ENCODE measurements at places on chromosomes 7 and 10.
A peak's percentile ranks its signal among the peaks of the same experiment; 100 is the strongest.

DNA sequence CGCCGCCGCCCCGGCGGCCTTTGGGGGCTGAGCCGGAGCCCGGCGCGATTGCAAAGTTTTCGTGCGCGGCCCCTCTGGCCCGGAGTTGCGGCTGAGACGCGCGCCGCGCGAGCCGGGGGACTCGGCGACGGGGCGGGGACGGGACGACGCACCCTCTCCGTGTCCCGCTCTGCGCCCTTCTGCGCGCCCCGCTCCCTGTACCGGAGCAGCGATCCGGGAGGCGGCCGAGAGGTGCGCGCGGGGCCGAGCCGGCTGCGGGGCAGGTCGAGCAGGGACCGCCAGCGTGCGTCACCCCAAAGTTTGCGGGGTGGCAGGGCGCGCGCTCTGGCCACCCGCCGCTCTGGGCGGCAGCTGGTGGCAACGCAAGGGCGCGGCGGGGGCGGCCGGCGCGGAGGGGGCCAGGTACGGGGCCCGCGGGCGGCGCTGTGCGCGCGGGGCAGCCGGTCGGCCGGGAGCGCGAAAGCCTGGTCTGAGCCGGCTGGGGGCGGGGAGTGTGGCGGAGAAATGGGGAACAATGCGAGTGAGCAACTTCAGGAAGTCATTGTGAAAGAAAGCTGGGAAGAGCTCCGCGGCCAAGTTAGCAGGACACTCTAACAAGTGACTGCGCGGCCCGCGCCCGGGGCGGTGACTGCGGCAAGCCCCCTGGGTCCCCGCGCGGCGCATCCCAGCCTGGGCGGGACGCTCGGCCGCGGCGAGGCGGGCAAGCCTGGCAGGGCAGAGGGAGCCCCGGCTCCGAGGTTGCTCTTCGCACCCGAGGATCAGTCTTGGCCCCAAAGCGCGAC is at the start of gene IKZF1:
IKZF1 (plus strand) TSS at position 588 of the 782 bp plus-strand sequence. CDS start 14,346 bp downstream, outside the sequence.
- peak; percentile 88 for DNase-seq

- no peak for DNase-seq
These were observed at the start of gene ATG9B for GRCh38 chr7:151024435-151025056. TSS of gene ATG9B (minus strand) at chr7:151024494. CDS start at chr7:151024423, 71 bp downstream.

DNA sequence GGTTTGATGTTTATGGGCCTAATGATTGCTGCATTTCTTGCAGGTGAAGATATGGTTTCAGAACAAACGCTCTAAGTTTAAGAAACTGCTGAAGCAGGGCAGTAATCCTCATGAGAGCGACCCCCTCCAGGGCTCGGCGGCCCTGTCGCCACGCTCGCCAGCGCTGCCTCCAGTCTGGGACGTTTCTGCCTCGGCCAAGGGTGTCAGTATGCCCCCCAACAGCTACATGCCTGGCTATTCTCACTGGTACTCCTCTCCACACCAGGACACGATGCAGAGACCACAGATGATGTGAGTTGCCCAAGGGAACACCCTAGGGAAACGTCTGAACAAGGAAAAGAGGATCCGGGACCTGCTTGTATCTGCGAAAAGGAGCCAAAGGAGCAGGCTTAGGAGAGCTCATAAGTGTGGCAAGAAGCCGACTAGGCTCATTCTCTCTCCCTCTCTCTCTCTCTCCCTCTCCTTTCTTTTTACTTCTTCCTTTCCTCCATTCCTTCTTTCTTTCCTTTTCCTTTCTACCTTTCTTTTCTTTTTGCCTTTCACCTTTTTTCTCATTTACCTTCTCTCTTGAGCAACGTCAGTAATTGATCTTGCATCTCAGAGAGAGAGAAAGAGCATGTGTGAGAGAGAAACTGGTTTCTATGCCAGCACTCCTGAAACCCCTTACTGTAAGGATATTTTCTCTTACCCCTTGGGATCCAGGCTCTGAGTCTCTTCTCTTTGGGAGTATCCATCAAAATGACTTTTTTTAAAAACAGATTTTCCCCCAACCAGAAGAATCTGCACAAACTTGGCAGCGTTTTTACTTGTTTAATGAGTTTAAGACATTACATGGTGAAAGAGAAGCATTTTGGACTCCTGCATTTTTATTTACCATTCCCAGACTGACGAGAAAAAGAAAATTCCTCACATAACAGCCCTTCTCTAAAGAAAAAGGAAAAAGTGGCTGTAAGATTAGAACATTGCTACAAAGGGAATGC is 4.7 kb downstream of the DLX6 start:
- no peak for DNase-seq

DNA sequence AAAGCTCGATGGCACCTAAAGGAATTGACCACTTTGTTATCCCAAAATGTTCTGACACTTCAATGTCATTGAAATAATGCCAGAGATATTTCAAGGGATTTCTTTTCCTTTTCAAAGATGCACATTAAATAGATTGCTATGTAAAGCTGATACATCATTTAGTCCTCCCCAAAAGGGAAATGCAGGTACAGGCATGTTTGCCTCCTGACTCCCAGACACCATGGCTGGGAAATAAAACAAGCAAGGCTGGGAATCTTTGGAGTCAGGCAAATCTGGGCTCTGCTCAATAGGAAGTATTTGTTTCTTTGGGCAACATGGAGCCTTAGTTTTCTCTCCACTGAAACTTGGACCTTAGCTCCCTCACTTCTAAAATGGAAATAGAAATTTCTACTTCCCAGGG is 230.8 kb upstream of the LRRTM3 start:
- no peak for DNase-seq

DNA sequence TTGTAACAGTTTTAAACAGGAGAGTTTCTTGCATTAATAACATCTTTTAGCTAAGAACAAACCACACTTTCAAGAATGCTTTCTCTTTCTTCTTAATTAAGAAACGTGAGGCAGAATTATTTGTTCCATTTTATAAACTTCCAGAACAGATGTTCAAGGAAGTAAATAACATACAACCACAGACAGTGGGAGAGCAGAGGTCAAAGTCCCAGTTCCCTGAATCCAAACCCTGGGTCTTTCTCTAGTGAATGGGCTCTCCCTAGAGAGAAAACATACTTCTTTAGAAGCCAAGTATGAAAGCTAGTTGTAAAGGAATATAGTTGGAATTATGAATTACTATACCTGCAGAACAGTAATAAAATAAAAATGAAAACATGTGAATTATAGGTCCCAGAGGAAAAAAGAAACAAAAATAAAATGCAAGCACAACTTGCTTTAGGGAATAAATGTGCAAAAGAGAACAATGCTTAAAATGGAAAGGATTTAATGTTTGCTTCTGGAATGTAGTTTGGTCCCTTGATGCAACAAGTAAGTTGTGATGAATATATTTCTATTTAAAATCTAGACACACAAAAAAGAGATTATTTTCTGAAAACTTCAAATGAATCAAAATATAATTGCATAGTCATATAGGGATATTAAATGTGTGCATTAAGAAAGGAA is 6.0 kb downstream of the OR6B1 start:
- DNase-seq, result no peak

GRCh38 chr7:157483971-157484410 is 147.2 kb downstream of the DNAJB6 start:
- no peak for DNase-seq

GRCh38 chr7:90242369-90243168 is 2.4 kb upstream of the CFAP69 start:
- DNase-seq, result no peak

DNA sequence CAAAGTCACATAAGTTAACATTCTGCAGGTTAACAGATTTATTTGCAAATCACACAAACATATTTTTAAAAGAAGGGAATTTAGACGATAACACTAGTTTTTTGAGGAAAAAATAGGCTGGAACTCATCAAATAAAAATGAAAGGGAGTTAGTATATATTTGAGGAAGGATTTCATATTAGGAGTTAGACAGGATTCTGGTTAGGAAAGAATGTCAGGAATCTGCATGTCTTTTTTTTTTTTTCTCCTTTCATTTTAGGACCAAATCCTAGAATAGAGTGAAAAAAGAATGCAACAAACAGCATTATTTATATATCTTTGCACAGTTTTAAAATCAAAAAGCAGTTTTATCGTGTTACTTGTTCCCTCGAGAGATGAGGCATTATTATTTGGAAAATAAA is 8.9 kb upstream of the TRDMT1 start:
- no peak for DNase-seq

DNA sequence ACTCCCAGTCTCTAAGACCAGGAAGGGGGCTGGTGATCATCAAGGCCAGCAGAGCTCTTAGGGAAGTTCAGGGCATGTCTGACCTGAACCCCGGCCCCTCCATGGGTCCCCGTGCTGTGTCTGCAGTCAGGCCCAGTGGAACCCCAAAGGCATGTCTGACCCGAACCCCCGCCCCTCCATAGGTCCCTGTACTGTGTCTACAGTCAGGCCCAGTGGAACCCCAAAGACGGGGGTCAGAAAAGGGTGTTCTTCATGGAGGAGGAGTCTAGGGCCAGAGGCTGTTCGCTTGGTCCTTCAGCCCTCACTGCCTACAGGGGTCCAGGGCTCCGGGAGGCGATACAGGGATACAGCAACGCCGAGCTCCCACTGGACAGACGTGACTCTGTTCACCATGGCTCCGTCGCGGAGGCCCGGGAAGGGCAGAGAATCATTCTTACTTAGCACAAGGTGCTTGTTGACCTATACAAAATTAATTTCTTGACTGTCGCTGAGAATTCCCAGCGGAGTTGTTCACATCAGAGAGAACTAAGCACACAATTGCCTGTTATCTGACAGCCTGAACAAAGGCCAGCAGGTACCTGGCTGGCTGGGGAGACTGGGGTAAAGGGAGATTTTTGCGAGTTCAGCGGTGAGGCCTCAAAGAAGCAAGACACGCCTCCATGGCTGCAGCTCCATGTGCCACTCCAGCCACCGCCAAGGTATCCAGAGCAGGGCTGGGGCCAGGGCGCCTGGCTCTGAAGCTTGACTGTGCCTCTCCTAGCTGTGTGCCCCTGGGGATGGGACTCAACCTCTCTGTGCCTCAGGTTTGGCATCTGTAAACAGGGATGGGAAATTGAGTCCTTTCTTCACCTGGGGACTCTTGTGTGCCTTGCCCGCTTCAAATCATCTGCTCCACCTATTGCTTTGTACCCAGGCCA is 26.8 kb downstream of the EN2 start:
- DNase-seq, result no peak

GRCh38 chr10:1209355-1209979 is 153.3 kb downstream of the WDR37 start:
- no peak for DNase-seq

GRCh38 chr10:31584098-31584631 is 265.1 kb downstream of the ZEB1 start:
- peak; percentile 22 for DNase-seq

DNA sequence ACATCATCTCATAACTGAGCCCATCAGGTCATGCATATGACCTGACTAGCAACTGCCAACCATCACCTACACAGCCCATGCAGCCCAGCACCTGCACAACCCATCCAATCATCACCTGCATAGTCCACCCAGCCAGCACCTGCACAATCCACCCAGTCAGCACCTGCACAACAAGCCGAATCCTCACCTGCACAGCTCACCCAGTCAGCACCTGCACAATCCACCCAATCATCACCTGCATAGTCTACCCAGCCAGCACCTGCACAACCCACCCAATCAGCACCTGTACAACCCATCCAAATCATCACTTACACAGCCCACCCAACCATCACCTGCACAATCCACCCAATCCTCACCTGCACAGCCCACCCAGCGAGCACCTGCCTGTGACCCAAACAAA is 33.4 kb upstream of the WDFY4 start:
- no peak for DNase-seq

- peak; percentile 59 for DNase-seq
These were observed 18.8 kb downstream of the TMEM196 start for GRCh38 chr7:19754521-19755116.

GRCh38 chr10:47034441-47035051 is 123.3 kb downstream of the PTPN20 start:
- DNase-seq, result no peak

- DNase-seq, result no peak
These were observed 323.7 kb downstream of the RPS24 start for GRCh38 chr10:78357141-78358063.

DNA sequence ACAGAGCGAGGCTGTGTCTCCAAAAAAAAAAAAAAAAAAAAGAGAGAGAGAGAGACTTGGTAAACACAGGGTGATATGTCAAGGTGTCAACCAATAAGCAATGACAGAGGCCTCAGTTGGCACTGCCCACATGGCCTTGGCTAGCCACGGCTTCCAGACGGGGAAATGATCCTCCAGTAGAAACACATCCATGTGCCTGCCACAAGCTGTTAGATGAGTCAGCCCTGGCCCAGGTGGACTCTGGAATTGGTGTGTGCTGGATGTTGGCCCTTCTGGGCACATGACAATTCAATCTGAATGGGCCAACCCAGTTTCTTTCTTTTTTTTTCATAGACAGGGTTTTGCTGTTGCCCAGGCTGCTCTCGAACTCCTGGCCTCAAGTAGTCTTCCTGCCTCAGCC is 13.7 kb downstream of the RFC2 start:
- no peak for DNase-seq

DNA sequence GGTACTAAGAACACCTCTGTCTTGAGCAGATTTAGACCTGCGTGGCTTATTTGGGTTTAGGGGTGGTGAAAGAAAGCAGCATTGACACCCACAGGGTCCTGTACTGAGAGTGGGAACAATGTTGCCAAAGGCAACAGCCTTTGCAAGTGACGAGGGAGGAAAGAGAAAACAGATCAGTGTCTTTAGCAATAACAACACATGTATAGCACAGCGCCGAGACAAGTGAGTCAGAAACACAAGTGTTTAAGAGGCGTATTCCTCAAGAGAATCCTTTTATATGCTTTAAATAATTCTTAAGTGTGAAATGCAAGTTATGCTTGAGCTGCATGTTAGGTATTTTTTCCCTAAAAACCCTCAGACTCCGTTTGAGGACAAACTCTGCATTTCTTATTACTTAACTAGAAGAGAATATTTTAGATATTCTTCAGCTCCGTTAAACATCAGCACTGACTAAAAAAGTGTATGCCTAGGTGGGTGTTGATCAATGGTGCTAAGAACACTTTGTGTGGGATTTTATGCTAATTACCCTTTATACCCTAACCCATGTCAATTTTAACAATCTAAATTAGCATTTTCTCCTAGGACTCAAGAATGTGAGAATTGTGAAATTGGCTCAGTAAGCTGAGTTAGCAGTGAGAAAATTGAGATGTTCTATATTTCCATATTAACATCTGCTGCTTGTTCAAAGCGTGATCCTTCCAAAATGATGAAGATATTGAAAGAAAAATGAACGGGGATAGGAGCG is 1095.4 kb upstream of the CELF2 start:
- no peak for DNase-seq

DNA sequence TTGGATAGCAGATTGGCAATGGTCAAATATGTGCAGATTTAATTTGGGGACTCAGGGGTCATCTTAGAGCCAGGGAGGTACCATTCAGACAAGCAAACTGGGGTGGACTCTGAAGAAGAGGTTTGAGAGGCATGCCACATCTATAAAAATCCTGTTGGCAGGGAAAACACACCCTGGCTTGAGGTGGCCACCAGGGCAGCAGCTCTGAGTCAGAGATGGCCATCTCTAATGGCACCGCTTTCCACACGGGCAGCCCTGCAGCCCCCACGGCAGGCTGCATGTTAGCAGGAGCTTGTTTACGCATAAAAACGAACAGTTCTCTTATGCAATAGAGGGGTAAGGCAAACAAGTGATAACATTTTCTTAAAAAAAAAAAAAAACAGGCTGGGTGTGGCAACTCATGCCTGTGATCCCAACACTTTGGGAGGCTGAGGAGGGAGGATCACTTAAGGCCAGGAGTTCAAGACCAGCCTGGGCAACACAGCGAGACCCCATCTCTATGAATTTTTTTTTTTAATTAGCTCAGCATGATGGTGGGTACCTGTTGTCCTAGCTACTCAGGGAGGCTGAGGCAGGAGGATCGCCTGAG is 14.9 kb downstream of the DLG5 start:
- DNase-seq, result peak; percentile 34

- no peak for DNase-seq
These were observed 4.9 kb upstream of the HOXA10 start for GRCh38 chr7:27179030-27179429.

All from hematopoietic multipotent progenitor cell treated with erythropoietin and hydrocortisone succinate and interleukin-3 and kit ligand, for 6 days (in vitro differentiated cells).